ENCODE measurements at places on chromosomes 16 and 17. TPM values are rescaled to one million over a fixed set of nuclear protein-coding genes. Genes with fewer than 3 reads are reported as not detected.
A peak's percentile ranks its signal among the peaks of the same experiment; 100 is the strongest.

Gene PHLPP2
- total RNA-seq, result 9.3 TPM

Gene AGRP
- total RNA-seq, result not detected

DNA sequence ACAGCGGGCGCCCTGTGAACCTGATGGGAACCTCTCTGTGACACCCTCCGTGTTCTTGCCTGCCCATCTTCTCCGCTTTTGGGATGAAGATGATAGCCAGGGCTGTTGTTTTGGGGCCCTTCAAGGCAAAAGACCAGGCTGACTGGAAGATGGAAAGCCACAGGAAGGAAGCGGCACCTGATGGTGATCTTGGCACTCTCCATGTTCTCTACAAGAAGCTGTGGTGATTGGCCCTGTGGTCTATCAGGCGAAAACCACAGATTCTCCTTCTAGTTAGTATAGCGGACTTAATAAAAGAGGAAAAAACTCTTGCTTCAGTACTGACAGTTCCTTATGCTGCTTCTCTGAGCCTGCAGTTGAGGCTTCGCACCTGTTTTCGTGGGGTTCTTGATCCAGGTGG, 10.5 kb downstream of the CDK5RAP3 start:
- no peak for DNase-seq
- H3K4me1 ChIP-seq, result peaks cover 9% of the 10 kb centered on the region
- peak overlapping the region; percentile 14 for H3K27ac ChIP-seq
- no peak overlapping the region for H3K4me3 ChIP-seq
- H3K36me3 ChIP-seq, result peaks cover 9% of the 10 kb centered on the region

- H3K27ac ChIP-seq, result no peak overlapping the region
- H3K4me3 ChIP-seq, result no peak overlapping the region
- peaks cover 2% of the 10 kb centered on the region for H3K36me3 ChIP-seq
Measured at GRCh38 chr16:80883159-80883642, 78.8 kb upstream of the CDYL2 start.

- peaks cover 6% of the 10 kb centered on the region for H3K4me1 ChIP-seq
- no peak for DNase-seq
- H3K27me3 ChIP-seq, result no peaks in the 10 kb centered on the region
- H3K36me3 ChIP-seq, result no peaks in the 10 kb centered on the region
Measured at GRCh38 chr17:40198576-40198975, 20.5 kb upstream of the WIPF2 start.

Gene OR4D1
- 1.0 TPM for total RNA-seq

- no peak overlapping the region for H3K27ac ChIP-seq
- peaks cover 12% of the 10 kb centered on the region for H3K36me3 ChIP-seq
- no peaks in the 10 kb centered on the region for H3K27me3 ChIP-seq
- H3K4me3 ChIP-seq, result no peak overlapping the region
- DNase-seq, result no peak
Measured at GRCh38 chr17:81228834-81229665, 6.3 kb upstream of the CEP131 start.

DNA sequence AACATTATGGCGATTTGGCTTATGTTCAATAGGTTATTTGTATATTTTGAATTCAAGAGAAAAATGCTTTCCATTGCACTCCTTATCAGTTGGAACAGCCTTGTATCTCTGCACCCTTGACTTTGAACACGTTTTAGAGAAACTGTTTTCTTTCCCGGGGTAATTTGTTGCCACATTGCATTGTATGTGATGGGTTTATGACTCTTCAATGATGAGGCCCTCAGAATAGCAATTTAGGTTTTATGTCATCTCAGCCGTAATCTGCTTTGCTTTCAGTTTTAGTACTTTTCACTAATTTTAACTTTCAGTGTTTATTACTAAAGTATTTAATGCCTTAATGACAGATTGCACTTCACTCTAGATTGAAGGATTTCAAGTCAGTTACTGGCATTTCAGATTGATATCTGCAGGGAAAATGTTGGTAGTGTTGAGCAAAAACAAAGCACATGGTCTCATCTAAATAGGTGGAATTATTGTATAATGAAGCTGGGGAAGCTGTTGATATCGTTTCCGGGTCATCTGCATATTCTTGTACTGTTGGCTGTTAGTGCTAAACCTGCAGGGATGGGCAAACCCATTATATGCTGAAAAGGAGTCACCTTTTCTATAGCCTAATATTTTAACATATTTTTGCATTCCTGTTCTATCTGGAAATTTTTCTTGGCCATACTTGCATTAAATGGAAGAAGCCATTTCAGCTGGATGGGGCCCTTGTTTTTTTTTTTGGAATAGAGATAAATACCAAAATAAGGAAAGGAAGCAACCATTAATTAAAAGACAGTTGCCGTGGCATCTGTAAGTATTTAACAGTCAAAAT, 2.0 kb downstream of the LUC7L3 start:
- H3K4me1 ChIP-seq, result peaks cover 30% of the 10 kb centered on the region
- H3K4me3 ChIP-seq, result peak overlapping the region; percentile 96
- no peaks in the 10 kb centered on the region for H3K36me3 ChIP-seq
- peak overlapping the region; percentile 93 for H3K27ac ChIP-seq
- no peak for DNase-seq

- no peaks in the 10 kb centered on the region for H3K36me3 ChIP-seq
- H3K27ac ChIP-seq, result no peak overlapping the region
- H3K27me3 ChIP-seq, result no peaks in the 10 kb centered on the region
- peaks cover 21% of the 10 kb centered on the region for H3K4me1 ChIP-seq
- H3K4me3 ChIP-seq, result no peak overlapping the region
Measured at GRCh38 chr17:19021622-19022083, 17.1 kb upstream of the FAM83G start.

Gene CHST6
- total RNA-seq, result not detected

GRCh38 chr17:79174905-79175856, 100.6 kb downstream of the ENGASE start:
- H3K4me1 ChIP-seq, result peaks cover 2% of the 10 kb centered on the region
- peaks cover 26% of the 10 kb centered on the region for H3K27me3 ChIP-seq
- no peak for DNase-seq
- H3K4me3 ChIP-seq, result no peak overlapping the region
- no peak overlapping the region for H3K27ac ChIP-seq
- no peaks in the 10 kb centered on the region for H3K36me3 ChIP-seq

Data from T-helper 17 cell (primary cell).